Heart left ventricle (tissue), 16 donors: ENCODE measurements at places on chromosomes 6 and 20. TPM values are rescaled to one million over a fixed set of nuclear protein-coding genes. Genes with fewer than 3 reads are reported as not detected.

Gene SYCP2L
- 0.24 TPM for total RNA-seq

Gene WFDC12
- not detected for total RNA-seq

Gene SRMS
- total RNA-seq, result not detected

Gene IP6K3
- 55.3 TPM for total RNA-seq

Gene PACSIN1
- 4.9 TPM for total RNA-seq

Gene RPS10
- 631 TPM for total RNA-seq

GRCh38 chr6:136803608-136804007 lies 11.3 kb upstream of the MAP3K5 start:
- no peak for DNase-seq

- DNase-seq, result peak; percentile 50
Measured at GRCh38 chr6:12751694-12752325, 35.2 kb downstream of the PHACTR1 start.

- no peak for DNase-seq
Measured at GRCh38 chr6:41063884-41064285, 8.3 kb downstream of the OARD1 start.

GRCh38 chr6:36686668-36687513 lies 8.4 kb downstream of the CDKN1A start:
- DNase-seq, result no peak

DNA sequence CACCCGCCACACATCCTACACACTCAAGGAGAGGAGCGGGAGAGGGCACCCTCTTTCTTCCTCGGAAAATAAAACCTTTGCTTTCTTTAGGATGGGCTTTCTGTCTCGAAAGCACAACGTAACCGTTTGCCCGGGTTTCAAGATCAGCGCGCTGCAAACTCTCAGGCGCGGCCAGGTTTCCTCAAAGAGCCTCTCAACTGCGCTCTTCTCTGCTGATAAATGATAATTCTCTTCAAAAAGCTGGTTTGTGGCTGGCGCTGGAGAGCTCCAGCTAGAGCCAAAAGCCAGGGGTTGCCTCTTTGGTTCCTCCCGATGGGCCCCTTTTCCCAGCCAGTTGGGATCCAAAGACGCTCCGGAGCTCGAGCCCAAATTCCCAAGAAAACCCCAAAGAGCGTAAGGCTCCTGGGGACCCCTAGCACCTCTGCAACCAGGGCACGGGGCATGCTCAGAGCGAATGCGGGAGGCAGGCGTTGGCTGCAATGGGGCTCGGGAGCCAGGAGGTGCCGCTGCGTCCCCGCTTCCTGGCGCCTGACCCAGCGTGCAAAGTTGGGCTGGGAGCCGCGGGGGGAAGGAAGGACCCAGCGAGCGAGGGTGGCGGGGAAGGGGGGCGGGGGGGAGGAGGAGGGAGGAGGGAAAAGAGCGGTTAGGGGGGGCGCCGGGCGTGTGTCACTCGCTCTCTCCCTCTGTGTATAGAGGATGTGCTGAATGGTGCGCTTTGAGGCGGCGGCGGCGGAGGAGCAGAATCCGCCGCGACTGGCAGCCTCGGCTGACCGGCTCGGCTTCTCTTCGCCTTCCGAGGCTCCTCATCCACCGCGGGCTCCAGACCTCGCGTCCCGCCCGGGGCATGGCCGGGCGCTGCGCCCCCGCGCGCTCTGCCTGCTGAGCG lies at the start of gene PLCB1:
PLCB1 (plus strand) TSS at position 669 of the 886 bp plus-strand sequence. CDS start 386 bp downstream, outside the sequence.
- DNase-seq, result peak; percentile 88

DNA sequence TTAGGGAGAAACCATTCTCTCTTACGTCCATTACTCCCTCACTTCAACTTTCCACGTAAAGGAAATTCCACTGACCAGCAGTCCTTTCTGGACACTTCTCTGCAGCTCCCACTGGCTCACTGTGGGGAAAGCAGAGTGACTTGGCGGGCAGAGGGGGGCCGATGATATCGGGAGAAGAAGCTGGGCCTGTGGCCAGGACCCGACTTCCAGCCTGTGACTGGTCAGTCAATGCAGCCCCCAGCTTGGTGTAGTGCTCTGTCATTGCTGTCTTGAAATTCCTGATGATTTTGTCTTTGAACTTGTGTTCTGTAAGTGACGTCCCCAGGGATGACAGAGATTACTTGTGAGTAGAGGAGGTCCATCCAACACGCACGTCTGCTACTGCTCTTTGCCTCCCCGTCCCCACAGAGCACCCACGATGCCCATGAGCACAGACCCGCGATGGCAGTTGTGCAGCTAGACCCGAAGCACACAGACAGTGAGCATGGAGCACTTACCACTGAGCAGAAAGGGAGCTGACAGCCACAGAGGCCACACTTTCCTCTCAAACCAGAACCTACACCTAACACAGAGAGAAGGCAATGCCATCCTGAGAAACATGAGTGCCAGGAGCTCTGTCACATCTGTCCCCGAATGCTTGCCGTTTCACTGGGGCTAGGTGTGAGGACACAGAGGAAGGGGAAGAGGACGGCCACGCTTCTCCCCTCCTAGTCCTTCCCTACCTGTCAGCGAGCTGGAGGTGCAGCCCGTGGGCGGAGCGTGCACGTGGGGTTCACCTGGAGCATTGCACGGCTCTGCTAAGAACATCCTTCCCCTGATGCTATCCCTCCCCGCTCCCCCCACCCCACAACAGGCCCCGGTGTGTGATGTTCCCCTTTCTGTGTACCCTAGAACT lies 25.7 kb downstream of the DACT2 start:
- no peak for DNase-seq

DNA sequence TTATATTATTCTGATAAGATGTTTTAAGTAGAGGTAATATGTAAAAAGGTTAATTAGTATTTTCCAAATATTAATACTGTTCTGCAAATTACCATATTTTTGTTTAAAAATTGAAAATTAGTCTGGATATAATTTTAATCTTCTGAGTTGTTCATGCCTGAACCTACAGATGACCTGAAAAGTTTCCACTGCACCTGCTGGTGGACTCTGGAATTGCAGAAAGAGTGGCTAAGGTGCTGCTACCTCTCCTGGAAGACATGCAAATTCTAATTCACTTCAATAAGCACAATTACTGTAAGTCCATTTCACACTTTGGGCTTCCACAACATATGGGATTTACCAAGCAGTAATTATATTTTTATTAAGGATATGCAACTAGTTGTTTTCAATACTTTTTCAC lies 77.7 kb upstream of the OLIG3 start:
- no peak for DNase-seq

GRCh38 chr6:44614396-44614795 lies 226.9 kb downstream of the CDC5L start:
- DNase-seq, result no peak
